ENCODE measurements at places on chromosomes 12 and 14.

GRCh38 chr14:102525929-102526497 lies 16.4 kb upstream of the ANKRD9 start:
- no peak for DNase-seq

DNA sequence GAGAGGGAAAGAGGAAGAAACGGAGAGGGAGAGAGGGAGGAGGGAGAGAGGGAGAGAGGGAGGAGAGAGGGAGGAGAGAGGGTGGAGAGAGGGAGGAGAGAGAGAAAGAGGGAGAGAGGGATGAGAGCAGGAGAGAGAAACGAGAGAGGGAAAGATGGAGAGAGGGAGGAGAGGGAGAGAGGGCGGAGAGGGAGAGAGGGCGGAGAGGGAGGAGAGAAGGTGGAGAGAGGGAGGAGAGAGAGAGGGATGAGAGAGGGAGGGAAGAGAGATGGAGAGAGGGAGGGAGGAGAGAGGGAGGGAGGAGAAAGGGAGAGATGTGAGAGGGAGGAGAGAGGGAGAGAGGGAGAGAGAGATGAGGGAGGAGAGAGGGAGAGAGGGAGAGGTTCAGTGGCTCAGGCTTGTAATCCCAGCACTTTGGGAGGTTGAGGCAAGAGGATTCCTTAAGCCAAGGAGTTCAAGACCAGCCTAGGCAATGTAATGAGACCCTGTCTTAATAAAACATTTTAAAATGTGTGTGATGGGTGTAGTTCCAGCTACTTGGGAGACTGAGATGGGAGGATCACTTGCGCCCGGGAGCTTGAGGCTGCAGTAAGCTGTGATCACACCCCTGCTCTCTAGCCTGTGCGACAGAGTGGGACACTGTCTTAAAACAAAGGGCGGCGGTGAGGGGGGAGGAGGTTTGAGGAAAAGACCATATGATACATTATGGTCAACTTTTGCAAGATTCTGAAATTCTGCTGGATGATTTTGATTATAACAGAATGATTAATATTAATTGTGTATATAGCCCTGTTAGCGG lies 21.3 kb upstream of the SNRPF start:
- no peak for DNase-seq

- DNase-seq, result no peak
These were observed 4.9 kb downstream of the SVOP start for GRCh38 chr12:109016016-109016415.

DNA sequence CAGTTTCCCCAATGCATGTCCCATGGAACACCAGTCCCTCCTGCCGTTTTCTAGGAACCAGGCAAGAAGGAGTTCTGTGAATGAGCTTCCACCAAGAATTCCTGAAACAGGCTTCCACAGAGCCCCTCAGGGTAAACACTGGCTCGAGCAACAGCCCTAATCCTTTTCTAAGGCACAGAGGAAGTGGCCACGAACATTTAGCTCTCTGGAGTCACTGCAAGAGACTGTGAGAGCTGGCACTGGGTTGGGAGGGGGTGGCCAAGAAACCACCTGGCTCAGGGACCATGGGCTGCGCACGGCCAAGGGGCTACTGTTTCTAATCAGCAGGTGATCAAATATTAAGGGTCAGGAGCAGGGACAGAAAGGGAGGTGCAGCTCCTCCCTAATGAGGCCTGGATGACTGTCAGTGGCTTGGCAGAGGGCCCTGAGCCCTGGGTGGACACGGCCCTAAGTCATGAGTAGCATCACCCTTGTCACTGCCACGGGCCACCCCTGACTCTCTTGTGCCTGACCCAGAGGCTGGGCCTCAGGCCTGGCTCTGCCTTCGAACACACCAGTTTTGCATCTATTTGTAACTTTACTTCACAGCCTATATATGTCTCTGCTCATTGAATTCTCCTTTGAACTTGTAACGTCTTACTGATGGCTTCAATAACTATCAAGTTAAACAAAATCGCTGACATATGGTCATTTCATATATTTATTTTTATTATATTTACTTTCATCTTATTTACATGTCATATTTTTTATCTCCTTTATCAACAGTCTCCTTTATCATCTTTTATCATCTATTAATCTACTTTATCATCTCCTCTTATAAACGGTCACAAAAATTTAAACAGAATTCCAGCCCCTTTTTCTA lies 154.0 kb downstream of the DICER1 start:
- DNase-seq, result no peak

DNA sequence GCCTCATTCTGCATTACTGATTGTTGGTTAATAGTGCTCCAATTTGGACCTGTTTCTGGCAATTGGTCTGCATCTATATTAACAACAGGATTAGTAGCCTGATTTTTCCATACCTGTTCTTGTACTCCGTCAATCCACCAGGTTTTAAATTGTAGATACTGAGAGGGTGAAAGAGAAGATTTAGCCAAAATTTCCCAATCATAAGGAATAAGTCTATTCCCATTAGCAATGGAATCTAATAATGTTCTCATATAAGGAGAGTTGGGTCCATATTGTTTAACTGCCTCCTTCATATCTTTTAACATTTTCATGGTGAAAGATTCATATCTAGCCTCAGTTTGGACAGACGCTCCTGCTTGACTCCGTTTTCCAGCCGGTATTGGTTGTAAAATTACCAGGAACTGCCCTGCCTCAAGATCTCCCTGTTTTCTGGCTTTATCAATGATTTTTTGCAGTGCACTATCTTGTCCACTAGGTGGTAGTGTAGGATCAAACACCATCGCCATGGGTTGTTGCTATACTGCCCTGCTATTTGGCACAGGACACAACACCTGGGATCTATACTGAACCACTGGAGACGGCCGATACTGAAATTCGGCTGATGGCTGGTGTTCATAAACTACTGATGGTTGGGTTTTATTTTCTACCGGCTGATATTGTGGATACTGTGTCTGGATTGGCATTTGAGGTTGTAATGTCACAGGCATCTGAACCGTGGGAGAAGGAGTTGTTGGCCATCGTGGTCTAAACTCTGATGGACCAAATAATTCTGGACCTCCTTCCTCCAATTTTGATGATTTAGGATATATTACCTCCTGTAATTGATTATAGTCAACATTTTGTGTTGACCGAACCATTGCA lies 25.2 kb downstream of the DHRS4L2 start:
- no peak for DNase-seq

- DNase-seq, result no peak
These were observed 373.1 kb downstream of the SOX5 start for GRCh38 chr12:23576372-23576771.

DNA sequence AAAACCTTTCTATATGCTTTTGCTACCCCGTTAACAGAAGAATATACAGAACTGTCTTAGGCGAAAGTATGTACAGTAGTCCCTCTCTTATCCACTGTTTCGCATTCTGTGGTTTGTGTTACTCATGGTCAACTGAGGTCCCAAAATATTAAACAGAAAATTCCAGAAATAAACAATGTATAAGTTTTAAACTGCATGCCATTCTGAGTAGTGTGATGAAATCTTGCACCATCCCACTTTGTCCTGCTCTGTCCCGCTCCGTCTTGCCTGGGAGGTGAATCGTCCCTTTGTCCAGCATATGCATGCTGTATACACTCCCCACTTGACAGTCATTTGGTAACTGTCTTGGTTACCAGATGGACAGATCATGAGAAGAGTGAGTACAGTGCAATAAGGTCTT lies 70.1 kb upstream of the STRN3 start:
- DNase-seq, result no peak

- DNase-seq, result no peak
These were observed 8.1 kb upstream of the KCNA5 start for GRCh38 chr12:5035618-5036017.

DNA sequence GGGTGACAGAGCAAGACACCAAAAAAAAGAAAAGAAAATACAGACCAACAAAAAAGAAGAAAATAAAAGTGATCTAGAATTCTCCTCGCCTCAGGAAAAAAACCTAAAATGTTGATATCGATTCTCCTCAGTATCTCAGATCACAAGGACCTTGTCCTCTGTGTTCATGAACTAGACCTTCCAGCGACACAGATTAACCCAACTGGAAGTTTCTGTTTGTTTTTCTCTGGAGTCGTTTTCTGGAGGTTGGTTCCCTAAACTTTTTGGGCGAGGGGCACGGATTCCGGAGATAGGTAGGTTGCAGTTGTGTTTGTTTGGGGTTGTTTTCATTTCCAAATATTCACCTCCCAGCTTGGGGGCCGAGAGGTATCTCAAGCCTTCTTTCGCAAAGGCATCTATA lies 559 bp upstream of the RFC5 start:
- DNase-seq, result no peak

GRCh38 chr14:60487211-60487610 lies 1.3 kb upstream of the C14orf39 start:
- no peak for DNase-seq
